GM13976 (cell line): ENCODE measurements at places on chromosomes 1 and 21.

- DNase-seq: no peak
Measured at GRCh38 chr21:26087223-26087918, 83.2 kb downstream of the APP start.

DNA sequence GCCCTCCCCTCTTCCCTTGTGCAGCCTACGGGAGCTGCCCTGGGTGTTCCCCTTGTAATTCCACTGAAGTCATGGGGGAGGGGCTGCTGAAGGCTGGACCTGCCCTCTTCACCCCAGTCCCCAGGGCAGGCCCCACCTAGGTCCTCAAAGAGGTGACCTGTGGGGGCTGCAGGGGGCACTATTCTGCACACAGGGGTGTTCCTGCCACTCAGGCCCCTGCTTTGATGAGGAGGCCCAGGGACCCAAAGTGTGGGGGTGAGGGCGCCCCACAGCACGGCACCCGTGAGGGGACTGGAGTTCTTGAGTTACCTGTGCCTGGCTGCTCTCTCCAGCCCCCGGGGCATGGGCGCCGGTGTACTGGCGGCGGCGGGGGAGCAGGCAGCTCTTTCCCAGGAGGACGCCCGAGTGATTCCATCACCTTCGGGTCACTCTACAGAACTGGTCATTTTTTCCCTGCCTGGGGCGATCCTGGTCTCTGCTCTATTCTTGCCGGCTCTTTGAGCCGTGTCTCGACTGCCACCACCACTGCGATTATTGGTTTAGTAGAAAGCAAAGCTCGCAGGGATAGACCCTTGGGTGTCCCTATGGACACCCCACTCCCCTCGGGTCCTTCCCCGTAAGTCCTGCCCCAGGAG, 6.9 kb upstream of the PRDM16 start:
- DNase-seq: no peak

DNA sequence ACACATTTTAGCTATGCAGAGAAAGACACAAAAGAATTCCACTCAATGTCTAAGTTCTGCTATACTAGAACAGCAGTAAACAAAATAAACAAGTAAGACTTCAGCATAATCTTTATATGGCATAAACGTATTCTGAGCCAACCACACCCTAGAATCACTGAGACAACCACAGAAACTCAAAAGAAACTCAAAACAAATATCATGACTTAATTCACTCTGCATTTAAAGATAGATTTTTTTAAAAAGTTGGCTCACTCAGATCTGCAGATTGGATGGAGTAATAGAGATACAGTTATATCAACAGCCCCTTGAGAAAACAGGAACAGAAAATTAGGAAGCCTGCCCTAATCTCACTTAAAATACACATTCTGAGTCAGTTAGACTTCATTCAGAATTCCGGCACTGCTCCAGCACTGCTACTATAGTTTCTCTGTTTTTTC, 95.0 kb downstream of the COL24A1 start:
- DNase-seq: no peak

GRCh38 chr1:27296773-27297291, 25.1 kb upstream of the TMEM222 start:
- DNase-seq: peak; percentile 79

DNA sequence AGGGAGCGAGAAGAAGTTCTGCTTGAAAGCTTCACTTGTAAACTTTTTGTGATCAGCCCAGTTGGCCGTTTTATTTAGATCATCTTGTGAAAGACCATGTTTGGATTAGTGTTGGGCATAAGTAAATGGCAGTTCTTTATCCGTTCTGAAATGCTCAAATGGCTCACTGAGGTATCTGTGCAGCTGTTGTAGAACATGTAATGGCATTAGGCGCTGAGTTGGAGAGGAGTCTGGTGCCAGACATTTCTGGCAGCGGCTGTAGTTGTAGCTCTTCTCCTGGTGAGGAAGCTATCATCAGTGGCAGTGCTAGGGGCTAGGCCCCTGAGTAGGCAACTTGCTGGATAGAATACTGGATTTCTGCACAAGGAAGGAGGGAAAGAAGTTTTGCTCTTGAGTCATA, 321.6 kb downstream of the LMO4 start:
- no peak for DNase-seq

- no peak for DNase-seq
Measured at GRCh38 chr21:43902441-43902840, 37.4 kb downstream of the AGPAT3 start.

GRCh38 chr1:221100611-221101010, 221.4 kb downstream of the HLX start:
- no peak for DNase-seq

DNA sequence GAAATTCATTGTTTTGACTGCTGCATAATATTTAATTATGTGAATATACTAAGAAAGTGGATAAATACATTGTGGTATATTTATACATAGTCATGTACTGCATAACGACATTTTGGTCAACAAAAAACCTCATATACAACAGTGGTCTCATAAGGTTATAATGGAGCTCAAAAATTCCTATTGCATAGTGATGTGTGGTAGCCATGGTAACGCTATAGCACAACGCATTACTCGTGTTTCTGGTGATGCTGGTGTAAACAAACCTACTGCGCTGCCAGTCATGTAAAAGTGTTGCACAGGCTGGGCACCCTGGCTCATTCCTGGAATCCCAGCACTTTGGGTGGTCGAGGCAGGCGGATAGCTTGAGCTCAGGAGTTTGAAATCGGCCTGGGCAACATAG, 52.6 kb upstream of the NHLH2 start:
- DNase-seq: no peak

- DNase-seq: no peak
Measured at GRCh38 chr21:38467911-38468310, 30.4 kb downstream of the ERG start.

- peak; percentile 68 for DNase-seq
Measured at GRCh38 chr1:53327182-53327913, 522 bp downstream of the LRP8 start.

DNA sequence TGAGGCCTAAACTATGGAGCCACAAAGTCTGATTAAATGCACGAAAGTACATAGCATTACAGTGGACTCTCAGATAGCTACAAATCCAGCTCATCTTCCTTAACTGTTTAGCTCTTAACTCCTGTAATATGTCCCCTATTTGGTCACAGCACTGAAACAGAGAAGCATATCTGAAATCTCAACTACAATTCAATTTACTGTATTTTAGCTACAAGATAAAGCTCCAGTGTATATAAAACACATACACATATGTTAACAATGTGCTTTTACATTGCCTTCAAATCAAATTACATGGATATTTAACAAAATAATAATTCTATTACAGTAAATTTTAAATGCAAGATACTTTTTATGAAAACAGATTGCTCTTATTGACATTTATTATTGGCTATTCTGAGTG, 849.3 kb upstream of the PRMT6 start:
- no peak for DNase-seq

GRCh38 chr1:247574236-247574635, 13.9 kb upstream of the OR2G2 start:
- no peak for DNase-seq

- peak; percentile 79 for DNase-seq
Measured at GRCh38 chr1:98053471-98054366, 132.9 kb upstream of the DPYD start.

DNA sequence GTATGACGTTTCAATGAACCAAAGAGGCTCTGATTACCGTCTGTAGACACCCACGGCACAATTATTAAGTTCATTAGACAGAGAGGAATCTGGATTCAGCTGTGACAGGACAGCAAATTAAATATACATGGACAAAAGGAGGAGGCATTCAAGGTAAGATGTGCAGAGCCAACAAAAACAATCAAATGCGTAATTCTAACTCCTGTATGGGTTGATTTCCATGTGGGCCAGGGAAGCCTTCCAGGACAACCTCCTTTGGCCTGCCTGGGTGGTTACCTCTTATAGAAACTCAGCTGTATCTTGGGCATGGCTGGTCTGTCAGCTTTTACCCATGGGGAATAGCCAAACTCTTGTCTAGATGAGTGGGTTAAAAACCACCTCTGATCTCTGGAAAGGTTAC, 43.8 kb downstream of the CCN1 start:
- DNase-seq: no peak

DNA sequence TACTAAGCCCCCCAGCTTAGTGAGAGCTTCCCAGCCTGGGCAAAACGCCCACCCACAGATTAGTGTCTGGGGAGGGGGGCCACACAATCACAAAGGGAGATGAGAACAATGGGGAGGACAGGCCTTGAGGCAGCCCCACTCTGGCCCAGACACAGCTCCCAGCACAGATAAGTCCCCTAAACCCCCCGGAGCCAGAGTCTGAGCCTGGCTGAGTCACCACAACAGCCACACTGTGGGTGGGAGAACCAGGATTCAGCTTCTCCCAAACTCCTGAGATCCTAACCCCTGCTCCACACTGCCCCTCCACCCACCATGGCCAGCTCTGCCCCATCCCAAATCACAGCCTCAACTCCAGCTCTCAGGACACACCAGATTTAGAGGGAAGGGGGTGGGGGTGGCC, 4.2 kb downstream of the NECTIN4 start:
- DNase-seq: no peak

GRCh38 chr1:199684686-199685273, 342.7 kb upstream of the NR5A2 start:
- peak; percentile 21 for DNase-seq

DNA sequence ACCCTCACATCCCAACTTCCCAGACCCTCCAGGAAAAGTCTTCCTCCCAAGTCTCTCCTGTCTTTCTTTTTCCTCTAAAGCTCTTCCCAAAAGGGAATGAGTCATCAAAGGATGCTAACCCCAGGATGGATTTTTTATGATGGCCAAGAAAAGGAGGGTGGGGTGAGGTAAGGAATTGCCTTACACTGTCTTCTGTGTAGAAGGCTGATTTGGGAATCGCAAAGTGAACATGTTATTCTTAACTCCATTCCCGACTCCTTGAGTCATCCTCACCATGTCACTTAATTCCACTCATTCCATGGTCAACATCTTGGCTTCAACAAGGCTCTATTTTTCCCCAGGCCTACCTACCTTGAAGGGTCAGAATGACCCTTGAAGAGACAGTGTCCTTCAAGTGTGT, 44.0 kb downstream of the TBX15 start:
- DNase-seq: no peak

DNA sequence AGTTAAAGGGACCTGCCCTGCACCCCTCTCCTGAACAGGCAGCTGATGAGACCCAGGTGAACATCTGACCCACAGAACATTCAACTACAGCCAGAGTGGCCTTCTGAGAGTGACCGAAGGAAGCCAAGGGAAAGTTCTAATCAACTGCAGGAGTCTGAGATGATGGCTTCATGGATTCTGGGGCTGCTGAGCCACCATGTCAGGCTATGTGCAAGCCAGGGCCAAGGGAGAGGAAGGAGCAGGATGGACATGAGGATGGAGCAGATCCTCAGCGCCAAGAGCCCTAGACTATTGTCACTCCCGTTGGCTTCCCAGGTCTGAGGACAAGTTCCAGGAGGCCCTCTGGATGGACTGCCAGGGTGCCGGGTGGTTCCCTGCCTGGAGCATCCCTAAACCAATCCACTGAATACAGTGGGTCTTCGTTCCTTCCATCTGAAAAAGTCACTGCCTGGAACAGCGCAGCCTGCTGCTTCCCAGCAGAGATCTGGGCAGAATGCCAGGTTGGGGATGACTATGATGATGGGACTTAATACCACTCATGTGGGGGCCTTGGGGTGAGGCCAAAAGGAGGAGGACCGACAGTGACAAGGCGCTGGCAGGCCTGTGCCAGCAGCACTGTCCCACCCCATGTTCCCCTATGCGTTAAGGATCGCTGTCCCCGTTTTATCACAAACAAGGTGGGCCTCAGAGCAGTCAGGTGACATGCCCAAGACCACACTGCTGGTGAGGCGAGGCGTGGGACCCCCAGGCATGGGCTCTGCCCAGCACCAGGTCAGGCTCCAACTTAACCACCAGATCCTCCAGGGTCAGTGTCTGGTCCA, 19.8 kb downstream of the SPOCD1 start:
- no peak for DNase-seq

DNA sequence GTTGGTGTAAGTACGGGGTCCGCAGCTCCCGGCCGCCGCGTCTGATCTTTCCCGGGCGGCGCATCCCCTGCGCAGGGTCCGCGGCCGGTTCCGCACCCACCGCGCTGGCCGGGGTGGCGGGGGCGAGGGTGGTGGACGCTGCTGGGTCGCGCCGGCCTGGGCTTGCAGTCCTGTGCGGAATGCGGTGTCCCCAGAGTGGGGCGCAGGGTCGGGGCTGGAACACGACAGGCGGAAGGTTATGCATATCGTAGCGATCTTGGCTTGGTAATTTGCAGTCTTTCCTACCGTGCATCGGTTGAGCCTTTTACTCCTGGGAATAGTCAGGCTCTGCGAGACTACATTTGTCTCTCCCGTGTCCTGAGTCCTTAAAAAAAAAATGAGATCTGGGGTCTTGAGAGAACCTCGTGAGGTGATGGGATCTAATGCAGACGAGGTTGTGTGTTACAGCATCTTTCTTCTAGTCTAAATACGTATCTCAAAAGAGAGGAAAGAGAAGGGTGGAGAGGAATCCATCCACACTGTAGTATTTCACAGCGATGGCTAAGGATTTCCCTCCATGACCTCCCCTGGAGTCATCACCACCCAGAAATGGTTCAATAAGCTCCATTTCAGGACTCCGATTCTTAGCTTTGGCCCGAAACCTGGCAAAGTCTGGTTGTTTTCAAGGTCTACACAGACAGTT, 572 bp downstream of the ATP1B1 start:
- DNase-seq: no peak

- no peak for DNase-seq
Measured at GRCh38 chr1:85311818-85312217, 35.4 kb upstream of the BCL10 start.

DNA sequence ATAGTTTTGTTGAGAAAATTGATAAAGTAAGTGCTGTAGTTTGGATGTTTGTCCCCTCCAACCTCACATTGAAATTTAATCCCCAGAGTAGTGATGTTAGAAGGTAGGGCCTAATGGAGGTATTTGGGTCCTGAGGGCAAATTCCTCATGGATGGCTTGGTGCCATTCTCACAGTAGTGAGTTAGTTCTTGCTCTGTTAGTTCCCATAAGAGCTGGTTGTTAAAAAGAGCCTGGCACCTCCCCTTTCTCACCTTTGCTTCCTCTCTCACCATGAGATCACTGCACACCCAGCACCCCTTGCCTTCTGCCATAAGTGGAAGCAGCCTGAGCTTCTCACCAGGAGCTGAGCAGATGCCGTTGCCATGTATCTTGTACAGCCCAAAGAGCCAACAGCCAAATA, 354.8 kb upstream of the NFIA start:
- DNase-seq: no peak

GRCh38 chr1:16145662-16146278, 10.1 kb downstream of the EPHA2 start:
- no peak for DNase-seq

GRCh38 chr1:226679262-226679661, 59.8 kb downstream of the ITPKB start:
- no peak for DNase-seq
